ENCODE measurements at places on chromosomes 12 and 14. TPM values are rescaled to one million over a fixed set of nuclear protein-coding genes. Genes with fewer than 3 reads are reported as not detected.
A peak's percentile ranks its signal among the peaks of the same experiment; 100 is the strongest.

DNA sequence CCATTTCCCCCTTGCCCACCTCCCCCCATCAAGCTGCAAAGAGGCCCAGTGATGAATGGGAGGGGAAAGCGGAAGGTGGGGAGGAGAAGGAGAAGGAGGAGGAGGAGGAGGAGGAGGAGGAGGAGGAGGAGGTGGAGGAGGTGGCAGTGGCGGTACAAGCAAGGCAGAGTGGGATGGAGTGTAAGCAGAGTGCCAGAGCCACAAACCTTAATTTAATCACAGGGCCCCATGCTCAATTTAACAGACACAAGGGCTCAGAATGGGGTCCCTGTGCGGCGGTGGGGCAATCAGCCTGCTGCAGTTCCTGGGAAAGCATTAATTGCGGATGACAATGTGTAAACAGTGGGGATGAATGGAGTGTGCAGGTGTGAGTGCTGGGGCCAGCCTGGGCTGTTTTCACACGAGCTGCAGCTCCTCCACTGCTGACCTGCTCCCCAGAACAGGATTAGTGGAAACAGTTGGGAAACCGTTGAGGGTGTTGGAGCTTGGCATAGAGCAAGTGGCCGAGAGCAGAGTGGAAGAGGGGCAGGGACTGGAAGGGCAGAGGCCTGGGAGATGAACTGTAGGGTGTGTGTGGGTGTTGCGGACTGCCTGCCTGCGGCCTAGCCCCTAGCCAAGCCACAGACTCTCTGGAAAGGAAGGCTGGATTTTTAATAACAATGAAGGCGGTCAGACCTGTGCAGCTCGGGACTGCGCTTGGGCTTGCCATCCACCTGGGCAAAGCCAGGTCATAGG, 36.4 kb upstream of the SMOC1 start:
- peak; percentile 93 for DNase-seq

GRCh38 chr12:32918890-32919801, 22.6 kb upstream of the PKP2 start:
- peak; percentile 48 for DNase-seq

GRCh38 chr14:61653507-61653906, 41.8 kb upstream of the HIF1A start:
- no peak for DNase-seq

DNA sequence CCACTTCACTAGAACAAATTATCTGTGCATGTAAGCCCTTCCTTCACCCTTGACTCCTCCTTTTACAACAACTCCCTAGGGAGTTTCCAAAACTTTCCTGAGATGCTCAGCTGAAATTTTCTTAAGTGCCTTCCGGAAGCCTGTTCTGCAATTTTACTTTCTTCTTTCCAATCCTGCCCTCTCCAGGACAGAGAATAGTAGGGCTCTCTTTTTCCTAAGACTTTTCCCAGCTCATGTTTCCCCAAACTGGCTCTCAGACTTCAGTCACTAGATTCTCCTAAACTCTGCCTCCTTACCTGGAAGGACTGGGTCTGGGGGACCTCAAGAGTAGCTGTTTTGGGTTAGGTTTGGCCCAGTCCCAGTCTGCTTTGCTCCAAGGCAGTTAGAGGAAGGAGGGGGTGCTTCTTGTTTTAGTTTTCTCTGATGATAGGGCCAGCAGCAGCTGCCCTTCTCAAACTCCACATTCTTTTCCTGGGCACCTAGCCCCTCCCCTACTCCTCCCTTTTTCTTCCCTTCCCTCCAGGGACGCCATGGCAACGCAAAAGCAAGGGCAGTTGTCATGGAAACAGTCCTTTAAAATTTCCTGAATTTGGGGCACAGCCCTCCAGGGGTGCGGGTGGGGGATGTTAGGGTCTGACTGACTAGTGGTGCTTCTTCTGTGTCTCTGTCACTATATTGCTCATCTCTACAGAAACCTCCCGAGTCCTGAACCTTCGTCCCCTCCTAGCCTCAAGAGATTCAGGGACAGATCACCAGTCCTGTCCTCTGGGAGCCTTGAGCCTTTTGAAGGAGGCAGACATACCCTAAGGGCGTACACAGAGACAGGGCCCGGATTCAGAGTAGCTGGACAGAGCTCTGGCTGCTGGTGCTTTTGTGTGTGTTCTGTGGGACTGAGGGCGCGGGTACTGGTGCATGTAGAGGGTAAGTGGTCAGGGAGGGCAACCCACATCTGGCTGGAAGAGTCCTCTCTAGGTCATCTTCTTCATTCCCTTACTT, 17.0 kb downstream of the PPP1R1A start:
- DNase-seq, result peak; percentile 69

- DNase-seq, result no peak
Observed at GRCh38 chr12:104226672-104227071, 11.1 kb downstream of the TXNRD1 start.

RFLNA gene
- total RNA-seq, result 1.4 TPM

MSRB3 gene
- 3.7 TPM for total RNA-seq

GARIN6 gene
- not detected for total RNA-seq

KLRG1 gene
- total RNA-seq, result 4.7 TPM

Data from neural progenitor cell (in vitro differentiated cells).